ENCODE measurements at places on chromosomes 1 and 21. TPM values are rescaled to one million over a fixed set of nuclear protein-coding genes. Genes with fewer than 3 reads are reported as not detected.

The GBP5 gene
- total RNA-seq, result not detected

The SLC19A1 gene
- 13.6 TPM for total RNA-seq

The SPATA46 gene
- not detected for total RNA-seq

The GNAI3 gene
- total RNA-seq, result 10.5 TPM

The SMCP gene
- not detected for total RNA-seq

The CD53 gene
- not detected for total RNA-seq

The SPAG17 gene
- total RNA-seq, result not detected

The ELOA gene
- 31.4 TPM for total RNA-seq

The LPAR3 gene
- total RNA-seq, result 1.9 TPM

The KLF17 gene
- not detected for total RNA-seq

The H6PD gene
- total RNA-seq, result 69.9 TPM

The GCSAML gene
- not detected for total RNA-seq

The CYP4A22 gene
- not detected for total RNA-seq

The CCDC27 gene
- not detected for total RNA-seq

The LCE3E gene
- not detected for total RNA-seq

The GIPC2 gene
- total RNA-seq, result 0.52 TPM

The SPRR2E gene
- total RNA-seq, result not detected

The HMGCS2 gene
- total RNA-seq, result not detected

The OR2L5 gene
- total RNA-seq, result not detected

The TINAGL1 gene
- total RNA-seq, result 16.6 TPM

The CHIT1 gene
- total RNA-seq, result not detected

The OR2AK2 gene
- total RNA-seq, result not detected

The ARTN gene
- under 0.01 TPM for total RNA-seq

The CSF3R gene
- under 0.01 TPM for total RNA-seq

The DPT gene
- total RNA-seq, result 0.24 TPM

The NBPF20 gene
- total RNA-seq, result 1.0 TPM

The C4BPA gene
- not detected for total RNA-seq

The MROH9 gene
- not detected for total RNA-seq

The IFI44L gene
- total RNA-seq, result 7.4 TPM

The C4BPB gene
- not detected for total RNA-seq

The LCE1B gene
- not detected for total RNA-seq

The GPR52 gene
- total RNA-seq, result not detected

The CELF3 gene
- not detected for total RNA-seq

The LEMD1 gene
- total RNA-seq, result not detected

The B3GALT2 gene
- 1.8 TPM for total RNA-seq

The DDAH1 gene
- total RNA-seq, result 27.3 TPM

The PPM1J gene
- total RNA-seq, result 0.88 TPM

The HAO2 gene
- total RNA-seq, result not detected

The PLEKHA6 gene
- total RNA-seq, result 3.7 TPM

The TNFAIP8L2 gene
- total RNA-seq, result not detected

The AMY2A gene
- not detected for total RNA-seq

The WNT9A gene
- 0.65 TPM for total RNA-seq

The LCE1F gene
- not detected for total RNA-seq

The RORC gene
- total RNA-seq, result not detected

Data from epithelial cell of alveolus of lung (primary cell).